ENCODE measurements at places on chromosomes 4 and X. TPM values are rescaled to one million over a fixed set of nuclear protein-coding genes. Genes with fewer than 3 reads are reported as not detected.

MAGEA9B gene
- polyA plus RNA-seq: not detected

SLC7A11 gene
- not detected for polyA plus RNA-seq

SPIN2A gene
- not detected for polyA plus RNA-seq

CT47A1 gene
- polyA plus RNA-seq: not detected

RAB33B gene
- 8.1 TPM for polyA plus RNA-seq

ETNPPL gene
- not detected for polyA plus RNA-seq

All from CD14-positive monocyte (primary cell).